ENCODE measurements at places on chromosomes 4 and X.

DNA sequence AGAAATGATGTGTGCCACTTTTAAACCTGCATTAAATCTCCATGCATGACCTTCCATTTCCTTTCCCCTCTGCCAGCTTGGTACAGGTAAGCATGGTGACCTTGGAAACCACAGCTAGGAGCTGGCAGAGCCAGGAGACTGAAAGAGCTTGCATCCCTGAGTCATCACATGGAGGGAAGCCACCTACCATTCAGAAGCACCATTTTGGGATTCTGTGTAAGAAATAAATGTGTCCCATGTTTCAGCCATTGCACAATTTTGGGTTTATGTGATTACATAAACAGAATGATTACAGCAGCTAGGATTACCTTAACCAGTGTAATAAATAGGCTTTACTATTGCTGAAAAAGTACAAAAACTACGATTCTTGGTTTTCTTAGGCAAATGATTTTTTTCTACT, 17.3 kb upstream of the CCDC149 start:
- DNase-seq = no peak

- DNase-seq = no peak
Measured at GRCh38 chr4:56646341-56646740, 34.8 kb downstream of the HOPX start.

DNA sequence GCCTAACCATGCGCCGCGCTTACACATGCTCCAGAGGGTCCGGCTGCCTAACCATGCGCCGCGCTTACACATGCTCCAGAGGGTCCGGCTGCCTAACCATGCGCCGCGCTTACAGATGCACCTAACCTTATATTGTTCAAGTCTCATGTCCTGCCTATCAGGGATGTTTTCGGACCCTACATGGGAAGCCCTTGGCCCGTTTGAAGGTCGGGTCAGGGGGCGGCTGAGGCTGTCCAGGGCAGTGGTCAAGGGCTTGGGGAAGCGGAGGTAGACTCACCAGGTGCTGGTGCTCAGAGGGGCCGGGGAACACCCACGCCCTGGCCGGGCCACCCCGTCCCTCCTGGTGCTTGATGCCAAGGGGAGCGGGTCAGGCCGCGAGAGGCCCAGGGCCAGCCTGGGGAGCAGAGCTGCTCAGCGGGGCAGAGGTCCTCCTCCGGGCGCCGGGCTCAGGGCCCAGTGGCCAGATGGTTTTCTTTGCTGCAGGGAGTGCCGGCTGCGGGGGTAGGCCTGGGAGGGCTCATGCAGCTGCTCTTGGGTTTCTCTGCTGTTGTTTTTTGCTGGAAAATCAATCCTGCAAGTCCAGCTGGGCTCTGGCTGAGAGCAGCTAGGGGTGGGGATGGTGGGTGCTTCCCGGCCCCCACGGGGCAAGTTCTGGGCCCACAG, 35.4 kb upstream of the SPON2 start:
- no peak for DNase-seq

GRCh38 chr4:183588169-183588675, 70.8 kb downstream of the RWDD4 start:
- DNase-seq = no peak

DNA sequence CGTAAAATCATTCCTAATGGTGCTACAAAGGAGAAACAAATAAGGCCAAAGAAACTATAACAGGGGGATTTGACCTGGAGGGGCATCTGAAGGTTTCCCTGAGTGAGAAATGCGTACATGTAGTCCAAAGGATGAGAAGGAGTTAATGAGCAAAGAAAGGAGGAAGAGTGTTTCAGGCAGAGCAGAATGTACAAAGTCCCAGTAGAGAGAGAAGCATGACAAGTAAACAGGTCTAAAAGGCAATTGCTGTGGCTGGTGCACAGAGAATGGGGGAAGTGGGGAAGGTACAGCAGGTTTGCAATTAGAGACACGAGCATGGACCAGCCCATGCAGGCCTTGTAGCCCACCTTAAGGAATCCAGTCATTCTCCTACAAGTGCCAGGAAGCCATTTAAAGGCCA, 145.5 kb downstream of the TSPAN5 start:
- DNase-seq = no peak

GRCh38 chrX:153967536-153968224, 3.9 kb downstream of the HCFC1 start:
- DNase-seq = no peak

- DNase-seq = no peak
Measured at GRCh38 chrX:78105944-78106650, 2.0 kb downstream of the PGK1 start.

All from stimulated activated CD4-positive, alpha-beta T cell treated with anti-CD3 and anti-CD28 coated beads, Interleukin-4, amount 100 ng/mL, for 4 hours (primary cell).